ENCODE measurements at places on chromosomes 6 and 20.

DNA sequence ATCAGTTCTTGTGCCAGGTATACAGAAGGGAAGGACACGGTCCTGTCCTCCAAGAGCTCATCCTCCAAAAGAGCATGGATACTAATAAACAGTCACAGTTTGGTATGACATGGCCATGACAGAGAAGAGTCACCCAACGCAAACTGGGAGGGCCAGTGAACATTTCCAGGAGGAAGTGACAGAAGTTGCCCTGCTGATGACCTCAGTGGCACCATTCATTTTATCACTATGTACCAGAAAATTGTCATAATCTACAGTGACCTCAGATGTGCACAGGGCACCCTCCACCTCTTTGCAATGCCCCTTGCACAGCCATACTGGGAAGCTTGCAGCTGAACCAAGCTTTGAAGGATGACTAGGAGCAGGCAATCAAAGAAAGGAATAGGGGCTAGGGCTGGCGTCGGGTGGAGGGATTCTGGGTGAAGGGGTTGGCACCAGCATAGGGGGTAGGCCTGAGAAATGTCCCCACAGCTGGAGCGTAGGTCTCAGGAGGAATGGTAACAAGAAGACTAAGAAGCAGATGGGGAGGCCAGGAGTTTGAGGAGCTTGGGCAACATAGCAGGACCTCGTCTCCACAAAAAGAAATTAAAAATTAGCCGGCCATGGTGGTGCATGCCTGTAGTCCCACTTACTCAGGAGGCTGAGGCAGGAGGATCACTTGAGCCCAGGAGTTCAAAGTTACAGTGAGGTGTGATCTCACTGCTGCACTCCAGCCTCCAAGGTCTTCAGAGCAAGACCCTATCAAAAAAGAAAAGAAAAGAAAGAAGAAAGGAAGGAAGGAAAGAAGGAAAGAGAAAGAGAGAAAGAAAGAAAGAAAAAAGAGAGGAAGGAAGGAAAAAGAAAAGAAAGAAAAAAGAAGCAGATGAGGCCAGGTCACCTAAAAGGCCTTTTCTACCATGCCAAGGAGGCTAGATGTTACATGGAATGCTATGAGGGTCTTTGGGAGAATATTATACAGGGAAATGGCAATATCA is 65.3 kb upstream of the SNX9 start:
- no peak for DNase-seq

- DNase-seq = no peak
These were observed 169.5 kb downstream of the FRK start for GRCh38 chr6:115891111-115891669.

GRCh38 chr6:142843361-142843760 is 101.6 kb downstream of the HIVEP2 start:
- DNase-seq = no peak

DNA sequence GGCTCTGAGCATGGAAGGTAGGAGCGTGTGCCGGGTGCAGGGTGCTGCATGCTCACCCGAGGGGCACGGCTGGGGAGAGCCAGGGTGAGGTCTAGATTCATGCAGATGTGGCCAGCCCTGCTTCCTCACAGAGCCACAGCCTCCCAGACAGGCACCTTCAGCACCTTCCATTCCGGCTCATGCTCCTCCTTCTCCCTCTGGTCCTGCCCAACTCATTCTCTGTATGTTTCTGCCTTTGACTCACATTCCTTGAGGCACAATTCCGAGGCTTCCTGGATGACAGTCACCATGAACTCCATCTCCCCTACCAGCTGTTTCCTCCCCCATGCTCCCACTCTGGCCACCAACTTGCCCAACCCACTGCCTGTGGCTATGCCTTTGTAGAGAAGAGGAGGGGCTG is 35.4 kb downstream of the DACT2 start:
- DNase-seq = no peak

GRCh38 chr6:6723361-6723760 is 134.8 kb downstream of the LY86 start:
- no peak for DNase-seq

- DNase-seq = no peak
These were observed 66.9 kb upstream of the SMIM28 start for GRCh38 chr6:138310821-138311220.

DNA sequence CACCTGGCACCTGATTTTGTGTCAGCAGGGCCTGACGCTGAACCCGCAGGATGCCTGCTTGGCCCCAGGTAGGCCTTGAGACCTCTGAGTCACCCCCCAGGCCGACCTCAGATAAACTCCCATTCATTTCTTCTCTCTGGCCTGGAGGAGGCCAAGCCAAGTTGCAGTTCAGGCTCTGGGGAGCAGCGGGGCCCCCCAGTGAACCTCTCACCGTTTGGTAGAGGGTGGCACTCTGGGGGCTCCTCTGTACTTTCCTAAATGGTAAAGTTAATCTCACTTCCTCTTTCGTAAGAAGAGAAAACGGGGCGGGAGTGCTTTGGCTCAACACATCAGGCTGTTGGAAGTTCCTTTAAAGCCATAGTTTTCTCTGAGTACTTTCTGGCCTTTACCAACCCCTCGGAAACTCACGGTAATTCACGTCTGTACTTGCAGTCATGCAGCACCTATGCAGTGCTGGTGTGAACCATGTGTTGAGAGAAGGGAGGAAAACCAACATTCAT is 2.8 kb downstream of the SIRPA start:
- DNase-seq = no peak

DNA sequence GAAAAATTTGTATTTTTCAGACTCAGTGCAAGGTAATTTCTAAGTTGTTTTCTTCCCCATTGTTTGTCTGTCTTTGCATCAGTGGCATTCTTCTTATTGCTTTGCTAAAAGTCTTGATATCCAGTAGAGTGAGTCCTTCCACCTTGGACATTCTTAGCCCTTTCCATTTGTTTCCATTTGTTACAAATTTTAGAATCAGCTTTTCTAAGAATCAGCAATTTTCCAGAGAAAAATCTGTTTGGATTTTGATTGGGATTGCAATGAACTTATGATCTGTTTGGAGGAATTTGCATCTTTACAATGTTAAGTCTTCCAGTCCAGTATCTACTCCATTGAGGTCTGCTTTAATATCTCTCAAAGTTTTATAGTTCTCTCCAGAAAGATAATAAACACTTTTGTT is 36.4 kb downstream of the LRRN4 start:
- DNase-seq = no peak

- DNase-seq = no peak
These were observed 27.5 kb upstream of the SLC17A4 start for GRCh38 chr6:25727028-25727427.

DNA sequence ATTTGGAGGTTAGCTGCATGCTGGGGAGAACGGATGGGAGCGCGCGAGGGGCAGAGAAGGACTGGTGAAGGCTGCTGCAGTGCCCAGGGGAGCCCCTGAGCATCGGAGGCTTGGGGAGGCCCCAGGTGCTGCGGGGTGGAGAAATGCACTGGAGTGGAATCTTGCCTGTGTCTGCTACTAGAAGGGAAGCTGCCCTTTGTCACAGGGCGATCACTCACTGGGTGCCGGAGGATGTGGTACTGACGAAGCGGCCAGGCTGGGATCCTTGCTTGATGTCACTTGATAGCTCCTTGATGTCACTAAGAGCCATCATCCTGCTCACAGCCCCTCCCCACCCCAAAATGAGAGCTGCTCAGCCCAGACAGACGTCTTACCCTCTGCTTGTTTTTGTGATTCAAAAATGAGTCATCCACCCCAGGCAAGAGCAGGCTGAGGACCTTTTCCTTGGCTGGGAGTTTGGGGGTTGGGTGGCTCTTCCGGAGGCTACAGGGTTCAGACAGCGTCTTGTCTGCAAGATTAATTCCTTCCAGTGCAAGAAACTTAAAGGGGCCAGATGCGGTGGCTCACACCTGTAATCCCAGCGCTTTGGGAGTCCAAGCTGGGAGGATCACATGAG is 62.6 kb upstream of the PMEPA1 start:
- no peak for DNase-seq

DNA sequence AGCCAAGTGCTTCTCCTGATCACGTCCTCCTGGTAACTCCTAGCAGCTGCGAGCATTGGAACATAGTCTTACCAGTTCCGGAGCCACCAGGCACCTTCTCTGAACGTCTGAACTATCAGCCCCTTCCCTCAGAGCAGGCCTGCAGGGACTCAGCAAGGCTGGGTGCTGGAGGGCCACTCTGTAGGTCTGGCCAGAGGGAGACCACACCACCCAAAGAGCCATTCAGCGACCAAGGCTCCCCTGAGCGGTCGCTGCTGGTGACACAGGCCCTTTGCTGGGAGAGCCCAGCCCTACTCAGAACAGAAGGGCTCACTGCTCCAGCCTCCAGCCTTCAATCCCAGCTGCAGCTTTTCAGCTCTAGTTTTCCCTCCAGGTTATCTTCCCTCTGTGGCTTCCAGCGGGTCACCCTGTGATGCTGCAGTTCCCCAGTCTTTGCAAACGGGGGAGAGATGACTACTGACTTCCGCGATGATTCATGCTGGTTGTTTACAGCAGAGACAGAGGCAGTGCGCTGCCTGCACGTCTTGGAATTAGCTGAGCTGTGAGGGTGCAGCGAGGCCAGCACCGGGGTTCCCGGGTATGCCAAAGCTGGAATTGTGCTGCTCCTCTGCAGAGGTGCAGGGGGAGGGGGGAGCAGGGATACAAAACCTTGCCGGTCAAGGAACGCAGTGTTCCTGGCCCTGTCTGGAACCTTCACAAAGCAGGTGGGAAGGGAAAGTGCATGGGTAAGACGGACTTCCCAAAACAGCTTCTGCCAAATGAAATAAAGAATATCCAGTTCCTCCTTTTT is 161.4 kb downstream of the LY86 start:
- DNase-seq = no peak

DNA sequence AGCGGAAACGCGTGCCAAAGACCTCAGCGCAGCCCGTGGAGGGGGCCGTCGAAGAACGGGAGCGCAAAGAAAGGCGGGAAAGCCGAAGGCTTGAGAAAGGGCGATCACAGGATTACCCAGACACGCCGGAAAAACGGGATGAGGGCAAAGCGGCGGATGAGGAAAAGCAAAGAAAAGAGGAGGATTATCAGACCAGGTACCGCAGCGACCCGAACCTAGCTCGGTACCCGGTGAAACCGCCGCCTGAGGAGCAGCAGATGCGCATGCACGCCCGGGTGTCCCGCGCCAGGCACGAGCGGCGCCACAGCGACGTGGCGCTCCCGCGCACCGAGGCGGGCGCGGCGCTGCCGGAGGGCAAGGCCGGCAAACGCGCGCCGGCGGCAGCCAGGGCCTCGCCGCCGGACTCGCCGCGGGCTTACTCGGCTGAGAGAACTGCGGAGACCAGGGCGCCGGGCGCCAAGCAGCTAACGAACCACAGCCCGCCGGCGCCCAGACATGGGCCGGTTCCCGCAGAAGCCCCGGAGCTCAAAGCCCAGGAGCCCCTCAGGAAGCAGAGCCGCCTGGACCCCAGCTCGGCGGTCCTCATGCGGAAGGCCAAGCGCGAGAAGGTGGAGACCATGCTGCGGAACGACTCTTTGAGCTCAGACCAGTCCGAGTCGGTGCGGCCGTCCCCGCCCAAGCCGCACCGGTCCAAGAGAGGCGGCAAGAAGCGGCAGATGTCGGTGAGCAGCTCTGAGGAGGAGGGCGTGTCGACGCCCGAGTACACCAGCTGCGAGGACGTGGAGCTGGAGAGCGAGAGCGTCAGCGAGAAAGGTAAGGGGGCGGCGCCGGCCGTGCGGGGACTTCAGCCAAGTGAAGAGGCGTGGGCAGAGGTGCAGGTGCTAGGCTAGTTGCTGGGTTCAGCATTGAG is 296.2 kb downstream of the RIMS1 start:
- DNase-seq = no peak

DNA sequence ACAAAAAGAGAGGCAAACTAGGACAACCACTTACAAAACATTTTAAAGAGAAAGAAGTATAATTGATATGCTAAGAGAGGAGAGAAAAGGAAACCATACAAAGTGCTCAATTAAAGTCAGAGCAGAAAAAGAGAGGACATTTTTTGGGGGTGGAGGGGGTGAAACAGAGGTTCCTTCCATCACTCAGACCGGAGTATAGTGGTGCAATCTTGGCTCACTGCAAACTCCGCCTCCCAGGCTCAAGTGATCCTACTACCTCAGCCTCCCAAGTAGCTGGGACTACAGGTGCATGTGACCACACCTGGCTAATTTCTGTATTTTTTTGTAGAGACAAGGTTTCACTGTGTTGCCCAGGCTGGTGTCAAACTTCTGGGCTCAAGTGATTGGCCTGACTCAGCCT is 9.4 kb downstream of the WASF1 start:
- no peak for DNase-seq

GRCh38 chr6:69895396-69895795 is 29.0 kb downstream of the COL19A1 start:
- no peak for DNase-seq

GRCh38 chr20:52269321-52269720 is 77.7 kb upstream of the ZFP64 start:
- DNase-seq = no peak

DNA sequence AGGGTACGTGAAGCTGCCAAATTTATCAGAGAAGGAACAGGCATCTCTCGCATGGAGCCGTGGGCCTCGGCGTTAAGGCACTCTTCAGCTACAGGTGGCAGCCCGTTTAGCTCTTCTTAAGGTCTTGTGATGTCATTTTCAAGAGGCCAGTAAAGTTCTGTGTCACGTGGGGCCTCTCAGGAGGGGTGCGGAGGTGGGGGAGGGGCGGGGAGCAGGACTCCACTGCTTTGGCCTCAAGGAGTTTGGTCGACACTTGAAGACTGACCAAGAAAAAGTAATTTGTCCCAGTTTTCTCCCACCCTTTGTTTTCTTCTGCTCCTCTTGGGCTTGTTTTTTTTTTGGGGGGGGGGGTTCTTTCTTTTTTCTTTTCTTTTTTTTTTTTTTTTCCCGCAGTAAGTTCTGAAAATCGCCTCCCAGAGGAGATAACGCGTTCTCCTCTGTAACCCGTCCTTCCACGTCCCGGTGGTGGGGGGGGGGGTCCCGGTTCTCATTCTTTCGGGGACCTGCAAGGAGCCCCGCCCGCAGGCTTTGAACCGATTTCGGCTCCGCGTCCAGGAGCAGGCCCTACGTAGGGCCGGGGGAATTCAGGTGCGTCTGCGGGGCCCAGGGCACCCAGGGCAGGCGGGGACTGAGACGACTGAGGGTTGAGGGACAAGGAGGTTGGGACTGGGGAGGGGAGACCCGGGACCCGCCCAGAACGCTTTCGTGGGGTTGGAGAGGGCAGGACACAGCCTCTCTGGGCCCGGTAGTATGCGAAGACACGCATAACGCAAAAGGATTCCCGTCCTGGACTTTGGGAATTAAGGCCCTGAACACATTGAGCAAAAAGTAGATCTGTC is 26.0 kb downstream of the GPX6 start:
- DNase-seq = no peak

- DNase-seq = no peak
These were observed 30.3 kb downstream of the NUDT3 start for GRCh38 chr6:34362176-34362575.

DNA sequence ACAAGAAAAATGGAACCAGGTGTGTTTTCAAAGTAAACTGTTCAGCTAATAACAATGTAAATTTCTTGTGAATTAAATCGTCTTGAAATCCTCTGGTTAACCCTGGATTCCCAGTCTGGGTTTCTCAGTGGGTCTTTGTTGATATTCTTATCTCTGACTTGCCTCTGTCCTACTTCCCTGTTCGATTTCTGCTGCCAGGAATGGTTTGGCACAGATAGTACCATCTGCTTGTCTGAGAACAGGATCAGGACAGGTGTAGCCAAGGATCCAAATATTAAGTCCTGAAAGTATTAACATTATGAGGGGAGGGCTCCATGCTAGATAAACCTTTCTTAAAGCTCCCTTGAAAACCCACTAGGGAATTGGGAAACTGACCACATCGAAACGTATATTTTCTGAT is 30.1 kb downstream of the ARFGEF2 start:
- DNase-seq = no peak

Data from stimulated activated CD8-positive, alpha-beta memory T cell treated with anti-CD3 and anti-CD28 coated beads, Interleukin-7, amount 100 ng/mL, for 1 hour (primary cell).